ENCODE measurements at places on chromosomes 7 and 10.

DNA sequence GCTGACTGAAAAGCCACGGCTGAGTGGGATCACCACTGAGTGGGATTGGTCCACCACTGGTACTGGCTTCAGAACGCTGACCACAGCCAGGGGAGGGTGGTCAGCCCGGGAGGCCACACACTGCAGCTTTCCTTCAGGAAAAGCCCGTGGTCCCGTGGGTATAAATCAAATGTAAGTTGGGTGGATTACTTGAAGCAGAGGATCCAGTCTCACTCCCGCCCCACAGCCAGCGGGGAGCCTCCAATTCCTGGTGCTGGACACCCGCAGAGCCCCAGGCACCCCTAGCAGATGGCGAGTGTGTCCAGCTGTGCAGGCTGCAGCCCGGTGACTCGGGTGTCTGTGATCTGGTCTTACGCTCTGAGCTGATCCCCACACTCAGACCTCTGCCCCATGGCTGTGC, 231.1 kb upstream of the ZNF32 start:
- no peak for DNase-seq

- DNase-seq, result no peak
Measured at GRCh38 chr7:1526271-1526754, 4.2 kb upstream of the MAFK start.

GRCh38 chr7:109127145-109127544, 557.5 kb downstream of the DNAJB9 start:
- DNase-seq, result no peak

DNA sequence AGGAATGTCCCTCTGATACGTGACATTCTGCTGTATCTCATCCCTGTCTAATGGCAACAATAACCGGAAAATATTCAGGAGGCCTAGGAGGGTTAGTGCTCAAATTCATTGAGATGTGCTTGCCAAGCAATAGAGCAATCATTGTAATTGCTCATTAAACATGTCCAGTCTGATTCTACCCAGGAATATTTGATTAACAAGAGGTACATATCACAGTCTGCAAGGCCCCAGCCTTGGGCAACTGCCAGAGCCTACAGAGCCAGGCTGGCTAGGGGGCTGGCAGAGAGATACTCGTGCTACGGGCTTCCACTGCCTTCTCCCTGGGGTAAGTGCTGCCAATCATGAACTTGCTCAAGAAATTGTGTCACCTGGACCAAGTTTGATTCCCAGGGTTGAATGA, 99.1 kb downstream of the ALOX5 start:
- DNase-seq, result no peak

GRCh38 chr10:107847620-107848019, 683.1 kb upstream of the SORCS1 start:
- DNase-seq, result no peak

- DNase-seq, result no peak
Measured at GRCh38 chr7:145398758-145399157, 562.9 kb upstream of the TPK1 start.

GRCh38 chr10:45180507-45180906, 134.9 kb downstream of the OR13A1 start:
- DNase-seq, result peak; percentile 16

GRCh38 chr10:129042776-129043595, 424.1 kb upstream of the MGMT start:
- no peak for DNase-seq

DNA sequence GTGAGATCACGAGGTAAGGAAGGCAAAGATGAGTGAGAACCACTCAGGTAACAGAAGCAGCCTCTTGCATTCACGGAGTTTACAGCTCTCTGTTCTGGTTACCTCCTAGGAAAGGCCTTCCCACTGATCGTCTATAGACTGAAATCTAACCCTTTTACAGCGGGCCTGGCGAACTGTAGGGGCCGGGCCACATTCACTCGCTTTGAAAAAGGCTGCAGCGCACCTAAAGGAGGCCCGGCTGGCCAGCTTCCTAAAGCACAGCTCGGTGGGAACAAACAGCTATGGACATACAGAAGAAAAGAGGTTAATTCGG, 565 bp downstream of the ATP5MK start:
- DNase-seq, result no peak

DNA sequence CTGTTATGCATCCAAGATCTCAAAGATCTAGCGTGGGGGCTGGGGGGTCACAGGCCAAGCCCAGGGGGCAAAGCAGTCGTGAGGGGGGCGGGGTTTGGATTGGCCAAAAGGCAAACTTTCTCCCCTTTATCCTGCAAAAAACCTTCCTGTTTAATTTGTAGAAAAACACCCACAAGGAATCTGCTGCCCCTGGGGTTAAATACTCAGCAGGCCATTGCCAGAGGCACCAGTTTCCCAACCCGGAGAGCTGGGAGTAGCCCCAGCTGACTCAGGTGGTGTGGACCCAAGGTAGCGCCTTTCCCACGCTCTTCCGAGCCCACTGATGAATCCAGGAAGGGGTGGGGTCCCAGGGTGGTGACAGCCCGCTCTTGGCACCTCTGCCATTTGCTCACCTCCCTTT, 21.4 kb downstream of the KCP start:
- DNase-seq, result peak; percentile 69

GRCh38 chr10:94043431-94043990, 49.8 kb downstream of the PLCE1 start:
- DNase-seq, result no peak

- DNase-seq, result no peak
Measured at GRCh38 chr7:122842971-122843370, 43.3 kb downstream of the CADPS2 start.

DNA sequence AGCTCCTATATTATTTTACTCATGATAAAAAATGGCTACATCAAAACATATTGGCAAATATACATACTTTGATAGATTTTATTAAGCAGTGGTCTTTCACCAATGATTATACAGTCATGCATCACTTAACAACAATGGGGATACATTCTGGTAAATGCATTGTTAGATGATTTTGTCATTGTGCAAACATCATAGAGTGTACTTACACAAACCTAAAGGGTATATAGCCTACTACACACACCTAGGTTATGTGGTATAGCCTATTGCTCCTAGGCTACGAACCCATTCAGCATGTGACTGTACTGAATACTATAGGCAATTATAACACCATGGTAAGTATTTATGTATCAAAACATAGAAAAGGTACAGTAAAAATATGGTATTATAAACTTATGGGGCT, 98.9 kb upstream of the IL6 start:
- no peak for DNase-seq

Data from H7 (cell line).